ENCODE measurements at places on chromosomes 7 and 10.
A peak's percentile ranks its signal among the peaks of the same experiment; 100 is the strongest.

DNA sequence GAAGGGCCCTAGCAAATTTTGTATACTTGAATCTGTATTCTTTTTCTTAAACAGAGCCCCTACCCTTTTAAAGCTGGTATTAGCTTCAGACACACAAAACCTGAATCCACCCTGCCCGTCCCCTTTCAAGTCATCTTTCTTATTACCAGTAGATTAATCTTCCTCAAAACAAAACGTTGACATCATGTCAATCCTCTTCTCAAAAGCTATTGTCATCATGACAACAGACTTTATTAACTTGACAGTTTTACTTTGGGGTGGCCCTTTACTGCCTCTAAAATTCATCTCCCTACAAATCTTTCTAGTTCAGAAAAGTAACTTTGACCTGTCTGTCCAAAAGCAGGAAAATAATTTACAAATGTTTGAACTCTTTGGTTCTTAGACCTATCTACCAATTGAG is 21.5 kb upstream of the IFRD1 start:
- DNase-seq: no peak

DNA sequence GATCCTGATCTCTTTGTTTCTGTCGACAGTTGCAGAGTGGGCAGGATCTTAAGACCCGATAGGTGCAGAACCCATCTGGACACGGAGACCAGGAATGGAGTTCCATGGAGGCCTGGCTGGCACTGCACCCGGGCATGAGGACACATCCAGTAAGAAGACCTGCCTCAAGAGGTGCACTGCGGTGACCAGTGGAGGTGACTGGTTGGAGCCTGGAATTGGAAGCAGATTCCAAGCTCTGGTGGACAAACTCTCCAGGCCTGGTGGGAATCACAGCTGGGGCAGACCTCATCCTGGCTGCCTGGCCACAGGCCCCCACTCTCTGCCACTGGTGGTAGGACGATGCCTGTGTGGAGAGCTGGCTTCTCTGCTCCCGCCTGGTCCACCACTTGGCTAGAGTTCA is 31.0 kb downstream of the ZNF775 start:
- no peak for DNase-seq

DNA sequence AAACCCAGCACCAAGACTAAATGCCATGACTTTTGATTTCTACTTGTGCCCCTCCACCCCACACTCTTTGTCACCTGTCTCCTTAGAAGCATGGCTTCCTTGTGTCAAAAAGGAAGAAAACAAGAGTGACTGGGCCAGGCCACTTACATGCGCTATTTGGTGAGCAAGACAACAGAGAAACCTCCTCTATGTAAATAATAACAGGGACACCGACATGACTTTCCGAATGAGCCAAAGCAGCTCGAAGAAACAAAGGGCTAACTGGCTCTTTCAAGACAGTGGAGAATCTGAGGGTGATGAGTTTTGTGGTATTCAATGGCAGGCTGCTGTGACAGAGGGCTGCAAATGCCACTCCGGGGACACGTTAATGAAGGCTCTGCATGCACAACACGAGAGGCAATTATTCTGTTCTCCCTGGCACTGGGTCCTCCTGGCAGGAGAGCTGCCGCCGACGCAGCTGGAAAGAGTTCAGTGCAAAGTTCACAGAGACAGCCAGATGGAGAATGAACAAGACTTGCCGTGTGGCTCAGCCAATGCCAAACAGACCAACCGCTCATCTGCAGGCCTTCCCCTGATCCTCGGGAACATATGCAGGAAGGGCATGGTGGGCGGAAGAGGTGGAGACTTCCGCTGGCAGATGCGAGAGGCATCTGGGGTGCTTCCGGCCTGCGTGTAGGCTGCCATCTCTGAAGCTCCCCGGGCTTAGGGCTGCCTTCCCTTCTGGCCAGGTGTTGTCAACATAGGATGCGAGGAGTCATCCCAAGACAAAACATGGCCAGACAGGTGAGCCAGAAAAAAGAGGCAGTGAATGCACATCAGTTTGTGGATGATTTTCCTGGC is 59.1 kb upstream of the SMNDC1 start:
- DNase-seq: no peak

DNA sequence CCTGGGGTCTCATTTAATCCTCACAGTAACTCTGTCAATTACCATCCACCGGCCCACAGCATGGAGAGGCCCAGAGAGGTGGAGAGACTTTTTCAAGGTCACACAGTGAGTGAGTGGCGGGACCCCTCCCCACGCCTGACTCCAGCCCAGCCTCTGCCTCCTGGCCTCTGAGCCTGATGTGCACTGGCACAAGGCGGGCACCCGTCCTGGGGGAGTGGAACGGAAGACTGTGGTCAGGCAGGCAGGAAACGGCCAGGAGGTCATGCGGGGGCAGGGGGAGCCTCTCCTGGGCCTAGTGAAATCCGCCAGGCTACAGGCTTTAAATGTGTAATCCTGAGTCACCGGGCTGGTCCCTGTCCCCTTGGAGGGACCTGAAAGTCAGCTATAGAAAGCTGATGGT is 32.2 kb downstream of the ZCCHC24 start:
- DNase-seq: no peak

GRCh38 chr7:47087866-47088265 is 494.0 kb downstream of the TNS3 start:
- DNase-seq: no peak

DNA sequence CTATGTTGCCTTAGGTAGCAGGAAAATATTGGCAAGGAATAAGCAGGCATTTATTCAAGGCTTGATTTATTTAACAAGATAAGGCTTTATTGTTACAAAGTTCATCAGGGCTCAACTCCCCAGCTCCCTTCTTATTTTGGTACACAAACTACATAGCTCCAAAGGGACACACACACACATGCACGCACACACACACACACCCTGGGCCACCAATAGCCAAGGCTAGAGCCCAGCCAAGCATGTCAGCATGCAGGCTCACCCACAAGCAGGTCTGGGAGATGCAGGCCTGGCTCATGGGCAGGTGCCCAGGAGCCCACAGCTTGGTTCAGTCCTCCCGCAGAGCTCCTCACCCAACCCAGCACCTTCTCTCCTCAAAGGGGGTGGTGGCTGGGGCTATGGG is 23.4 kb downstream of the LEP start:
- DNase-seq: no peak

GRCh38 chr10:126405239-126405775 is 17.0 kb upstream of the ADAM12 start:
- no peak for DNase-seq

DNA sequence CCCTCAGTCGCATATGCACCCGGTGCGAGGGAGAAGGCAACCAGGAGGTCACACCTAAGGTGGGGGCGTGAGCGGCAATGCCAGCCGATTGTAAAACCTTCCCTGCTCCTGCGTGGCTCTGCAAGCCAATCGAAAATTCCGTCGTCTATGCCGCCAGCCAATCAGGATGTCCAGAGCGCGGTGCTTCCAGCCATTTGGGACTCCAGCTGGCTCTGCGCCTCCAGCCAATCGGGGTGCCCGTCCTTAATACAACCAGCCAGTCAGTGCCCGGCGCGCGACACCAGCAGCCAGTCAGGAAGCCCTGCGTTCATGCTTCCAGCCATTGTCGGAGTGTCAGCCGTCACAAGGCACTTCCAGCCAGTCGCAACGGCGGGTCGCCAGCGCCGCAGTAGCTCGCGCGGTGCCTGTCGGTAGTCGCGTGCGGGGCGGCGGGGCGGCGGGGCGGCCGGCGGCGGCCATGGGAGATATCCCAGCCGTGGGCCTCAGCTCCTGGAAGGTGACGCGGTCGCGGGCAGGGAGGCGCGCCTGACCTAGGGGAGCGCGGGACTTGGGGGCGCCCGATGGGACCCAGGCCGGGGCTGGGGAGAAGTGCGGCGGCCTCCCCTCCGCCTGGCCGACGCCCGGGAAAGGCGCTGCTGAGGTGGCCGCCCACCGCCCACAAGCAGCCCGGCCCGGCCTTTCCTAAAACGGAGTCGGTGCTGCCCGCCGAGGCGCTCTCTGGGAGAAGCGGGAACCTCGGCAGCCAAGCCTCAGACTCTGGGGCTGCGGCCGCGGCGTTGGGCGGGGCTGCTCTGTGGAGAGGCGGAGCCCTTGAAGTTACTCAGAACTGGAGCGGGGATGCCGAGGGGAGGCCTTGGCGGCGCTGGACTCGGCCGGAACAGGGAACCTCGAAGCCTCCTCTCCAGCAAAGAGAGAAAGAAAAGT is at the start of gene AKR1E2:
TSS of gene AKR1E2 (plus strand) at position 340 of the 924 bp plus-strand sequence. CDS start at position 458, 118 bp downstream.
- DNase-seq: peak; percentile 81

GRCh38 chr7:155639958-155640520 is 4.4 kb upstream of the RBM33 start:
- DNase-seq: no peak

DNA sequence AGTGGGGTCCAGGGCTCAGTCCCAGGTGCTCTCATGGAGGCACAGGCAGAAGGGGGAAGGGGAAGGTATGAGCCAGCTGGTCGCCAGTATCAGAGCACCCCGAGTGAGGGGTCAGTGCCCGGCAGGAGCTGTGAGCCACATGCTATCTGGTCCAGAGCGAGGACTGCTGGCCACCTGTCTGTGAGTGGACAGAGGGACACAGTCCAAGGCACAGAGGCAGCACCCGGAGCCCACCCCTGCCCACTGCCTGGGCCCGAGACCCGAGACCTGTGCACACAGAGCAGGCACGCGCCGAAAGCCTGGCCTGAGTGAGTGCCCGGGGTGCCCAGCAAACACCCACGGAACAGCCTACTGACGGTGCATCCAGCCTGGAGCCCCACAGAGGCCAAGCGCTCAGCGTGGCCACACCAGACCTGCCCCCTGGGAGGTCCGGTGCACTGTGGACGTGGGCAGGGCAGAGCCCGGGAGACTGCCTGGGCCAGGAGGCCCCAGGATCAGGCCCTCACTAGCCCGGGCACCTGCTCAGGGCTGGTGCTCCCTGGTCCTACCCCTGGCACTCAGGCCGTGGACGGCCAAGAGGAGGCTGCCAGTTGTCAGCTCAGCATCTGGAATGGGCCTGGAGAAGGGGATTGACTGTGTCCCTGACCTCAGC is 29.4 kb downstream of the ADGRA1 start:
- no peak for DNase-seq

GRCh38 chr10:43452356-43452914 is 15.5 kb downstream of the ZNF487 start:
- DNase-seq: no peak

GRCh38 chr10:19862811-19863515 is 46.7 kb downstream of the PLXDC2 start:
- no peak for DNase-seq

DNA sequence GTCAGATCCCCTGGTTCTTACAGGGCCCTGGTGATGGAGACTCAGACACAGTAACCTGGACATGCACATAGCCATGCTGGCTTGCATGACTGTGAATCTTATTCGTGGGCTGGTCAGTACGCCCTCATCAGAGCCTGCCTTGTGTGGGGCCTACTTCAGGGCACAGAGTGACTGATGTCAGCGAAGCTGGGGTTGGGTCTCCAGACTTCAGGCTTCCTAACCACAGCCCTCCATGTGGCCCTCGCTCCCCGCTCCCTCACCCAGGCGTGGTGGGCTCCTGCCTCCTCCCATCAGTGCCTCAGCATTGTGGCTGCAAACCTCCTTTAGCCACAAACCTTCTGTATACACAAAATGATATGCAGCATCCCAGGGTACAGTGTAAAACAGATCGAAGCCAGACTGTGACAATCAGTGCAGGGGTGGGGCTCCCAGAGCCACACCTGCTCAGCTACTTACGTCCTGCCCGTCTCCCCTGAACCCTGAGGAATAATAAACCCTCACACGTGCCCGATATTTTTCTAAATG is 7.1 kb upstream of the C10orf105 start:
- no peak for DNase-seq

- peak; percentile 37 for DNase-seq
These were observed 27.3 kb downstream of the HYAL4 start for GRCh38 chr7:123871998-123872867.

- DNase-seq: peak; percentile 54
These were observed 64.6 kb downstream of the WDR37 start for GRCh38 chr10:1120801-1121211.

DNA sequence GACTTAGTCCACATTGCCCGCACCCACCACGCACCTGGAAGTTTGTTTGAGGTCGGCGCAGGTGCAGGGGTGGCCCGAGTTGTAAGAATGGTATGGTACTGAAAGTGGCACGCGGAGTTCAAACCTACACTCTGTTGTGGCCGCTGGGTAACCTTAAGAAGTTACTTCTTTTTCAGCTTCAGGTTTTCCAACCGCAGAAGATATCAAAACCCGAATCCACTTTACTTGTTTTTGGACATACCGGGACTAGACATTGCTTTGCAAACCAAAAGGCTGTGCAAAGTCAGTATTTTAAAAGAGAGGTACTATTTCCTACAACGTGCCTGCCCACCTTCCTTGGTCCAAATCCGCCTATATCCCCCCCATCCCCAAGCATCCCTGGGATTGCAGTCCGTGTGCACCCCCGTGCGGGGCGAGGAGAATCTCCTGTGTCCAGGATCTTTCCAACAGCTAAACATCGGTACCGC is 1.0 kb downstream of the IGFBP3 start:
- DNase-seq: peak; percentile 10

- no peak for DNase-seq
These were observed 120.6 kb downstream of the NEBL start for GRCh38 chr10:20776384-20777118.

GRCh38 chr7:7803715-7804178 is 85.3 kb upstream of the RPA3 start:
- no peak for DNase-seq

GRCh38 chr7:116583653-116584052 is 58.8 kb downstream of the CAV1 start:
- DNase-seq: no peak

GRCh38 chr7:122887848-122888247 is 1.6 kb upstream of the CADPS2 start:
- no peak for DNase-seq

- DNase-seq: peak; percentile 52
These were observed 226.2 kb downstream of the ZMYND11 start for GRCh38 chr10:361203-362081.

- DNase-seq: no peak
These were observed 30.9 kb downstream of the SORCS1 start for GRCh38 chr10:107133656-107134055.

DNA sequence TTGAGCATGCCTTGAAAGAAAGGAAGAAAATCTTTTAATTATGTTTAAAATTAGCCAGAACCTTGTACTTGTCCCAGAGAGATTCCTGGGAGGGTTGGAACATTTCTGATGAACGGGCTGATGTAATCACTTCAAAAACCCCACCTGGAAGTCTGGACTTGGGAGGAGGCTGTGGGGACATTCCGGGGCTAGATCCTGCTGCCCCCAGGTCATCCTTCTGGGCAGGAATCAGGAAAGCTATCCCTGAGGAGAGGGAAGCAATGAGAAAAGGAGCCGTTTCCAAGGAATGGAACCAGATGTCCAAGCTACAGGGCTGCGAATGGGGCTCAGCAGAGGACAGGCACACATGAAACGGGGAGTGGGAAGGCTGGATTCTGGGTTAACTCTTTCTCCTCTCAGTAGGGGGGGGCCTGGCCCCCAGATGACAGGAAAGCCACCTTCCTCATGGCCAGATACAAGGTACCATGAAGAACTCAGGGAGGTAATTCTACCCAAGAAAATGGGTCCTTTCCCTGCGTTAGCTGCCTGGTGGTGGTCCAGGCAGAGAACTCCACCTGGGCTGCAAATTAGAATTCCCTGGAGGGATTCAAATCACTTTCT is 280.1 kb downstream of the TCF7L2 start:
- no peak for DNase-seq

Data from left kidney (tissue), 8 donors.